ENCODE measurements at places on chromosomes 5 and 9. TPM values are rescaled to one million over a fixed set of nuclear protein-coding genes. Genes with fewer than 3 reads are reported as not detected.

The INSL6 gene
- not detected for total RNA-seq

The PCDH1 gene
- total RNA-seq, result 169 TPM

DNA sequence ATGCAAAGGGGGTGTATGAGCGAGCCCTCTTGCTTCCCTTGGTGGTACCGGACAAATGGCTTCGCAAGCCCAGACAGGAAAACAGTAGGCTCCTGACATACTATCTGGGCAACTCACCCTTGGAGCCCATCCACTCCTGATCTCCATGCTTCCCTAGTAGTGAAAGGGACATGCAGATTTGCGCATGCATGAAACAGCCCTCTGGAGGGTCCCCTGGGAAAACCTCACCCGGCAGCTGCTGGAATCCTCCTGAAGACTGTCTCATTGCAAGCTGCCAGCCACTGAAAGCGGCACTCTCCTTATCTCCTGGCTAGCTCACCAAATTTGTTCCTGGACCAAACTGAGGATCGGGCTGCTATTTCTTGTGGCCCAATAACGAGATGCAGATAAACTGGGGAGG, 10.2 kb downstream of the ZNF169 start:
- no peak for DNase-seq

- DNase-seq, result no peak
These were observed 127.1 kb downstream of the ANKRD18B start for GRCh38 chr9:33651125-33651524.
